AG04450 (cell line): ENCODE measurements at places on chromosomes 5 and 9. TPM values are rescaled to one million over a fixed set of nuclear protein-coding genes. Genes with fewer than 3 reads are reported as not detected.
A peak's percentile ranks its signal among the peaks of the same experiment; 100 is the strongest.

DNA sequence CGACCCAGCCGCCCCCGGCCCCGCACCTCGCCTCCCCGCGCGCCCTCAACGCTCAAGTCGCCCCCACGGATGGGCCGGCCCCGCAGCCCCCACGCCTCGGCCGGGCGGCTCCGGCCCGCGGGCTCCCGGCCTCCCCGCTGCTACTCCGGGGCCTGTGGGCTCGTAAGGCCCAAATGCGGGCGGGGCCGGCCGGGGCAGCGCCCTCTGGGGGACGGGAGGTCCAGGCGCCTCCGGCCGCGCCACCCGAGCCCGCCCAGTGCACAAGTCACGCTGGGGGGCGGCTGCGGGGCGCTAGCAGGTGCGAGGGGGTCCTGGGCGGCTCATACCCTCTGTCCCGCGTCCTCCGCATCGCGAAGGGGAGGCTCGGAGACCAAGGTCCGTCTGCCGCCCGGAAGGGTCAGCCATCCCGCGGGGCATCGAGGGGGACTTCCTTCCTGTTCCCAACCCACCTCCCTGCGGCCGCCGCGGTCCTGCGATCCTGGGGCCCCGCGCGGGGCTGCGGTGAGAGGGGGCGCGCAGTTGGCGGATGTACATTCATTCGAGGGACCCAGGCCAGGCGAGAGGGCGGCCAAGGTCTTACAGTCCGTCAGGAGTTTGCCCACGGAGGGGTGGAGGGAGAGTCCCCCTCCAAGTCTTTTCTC, at the start of gene CIZ1:
Gene CIZ1 (minus strand): TSS at position 167 of the 641 bp plus-strand sequence. CDS start 715 bp downstream, outside the sequence.
- DNase-seq: no peak

DNA sequence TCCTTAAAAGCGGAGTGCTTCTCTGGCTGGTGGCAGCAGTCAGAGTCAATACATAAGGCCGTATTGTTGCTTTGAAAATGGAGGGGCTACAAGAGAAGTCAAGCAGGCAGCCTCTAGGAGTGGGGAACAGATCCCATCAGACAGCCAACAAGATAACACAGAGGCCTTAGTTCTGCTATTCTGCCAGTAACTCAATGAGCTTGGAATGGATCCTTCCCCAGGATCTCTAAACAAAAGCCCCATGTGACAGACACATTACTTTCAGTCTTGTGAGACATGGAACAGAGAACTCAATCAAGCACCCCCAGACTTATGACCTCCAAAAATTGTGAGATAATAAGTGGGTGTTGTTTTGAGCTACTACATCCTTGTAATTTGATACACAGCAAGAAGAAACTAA, 158.6 kb downstream of the RFX3 start:
- no peak for DNase-seq

DNA sequence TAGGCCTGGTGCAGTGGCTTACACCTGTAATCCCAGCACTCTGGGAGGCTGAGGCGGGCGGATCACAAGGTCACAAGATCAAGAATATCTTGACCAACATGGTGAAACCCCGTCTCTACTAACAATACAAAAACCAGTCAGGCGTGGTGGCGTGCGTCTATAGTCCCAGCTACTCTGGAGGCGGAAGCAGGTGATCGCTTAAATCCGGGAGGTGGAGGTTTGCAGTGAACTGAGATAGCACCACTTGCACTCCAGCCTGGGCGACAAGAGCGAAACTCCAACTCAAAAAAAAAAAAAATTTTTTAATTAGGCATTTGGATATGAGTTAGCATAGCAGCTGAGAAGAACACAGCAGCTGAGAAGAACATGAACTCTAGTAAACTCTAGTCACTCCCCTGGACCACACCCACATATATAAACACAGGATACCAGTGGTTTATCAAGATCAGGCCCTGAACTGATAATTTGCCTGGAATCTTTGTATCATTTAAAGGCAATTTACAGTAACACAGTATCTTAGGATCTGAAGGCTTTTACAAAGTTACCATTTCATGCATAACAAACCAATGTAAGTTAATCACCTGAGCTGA, 4.6 kb upstream of the UGCG start:
- no peak for DNase-seq

DNA sequence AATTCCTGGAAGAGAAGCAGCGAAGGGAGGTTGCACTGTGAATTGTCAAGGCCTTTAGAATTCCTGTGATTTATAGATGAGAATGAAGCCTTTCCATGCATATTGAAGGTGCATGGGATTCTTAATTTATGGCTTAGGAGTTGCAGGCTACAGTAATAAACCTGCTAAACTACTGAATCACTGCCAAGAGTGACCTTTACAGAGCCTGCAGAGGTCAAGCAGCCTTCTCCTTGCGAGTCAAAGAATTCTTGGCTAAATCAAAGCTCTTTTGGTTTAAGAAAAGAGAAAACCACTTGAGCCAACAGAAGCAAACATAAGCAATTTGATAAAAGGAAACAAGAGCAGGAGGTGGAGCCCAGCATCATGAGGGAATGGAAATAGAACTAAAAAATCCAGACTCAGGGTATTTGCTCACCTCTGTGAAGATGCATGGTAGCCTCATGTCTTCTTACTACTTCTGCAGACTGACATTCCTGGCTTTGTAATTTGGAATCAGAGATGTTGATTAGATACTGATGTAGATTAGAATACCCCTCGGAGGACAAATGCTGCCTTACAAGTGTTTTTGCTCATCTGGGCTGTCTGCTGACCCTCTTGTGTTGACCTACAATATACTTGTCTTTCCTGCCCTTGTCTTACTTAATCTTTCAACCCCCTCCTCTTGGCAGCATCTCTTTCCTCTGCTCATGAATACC, 90.3 kb upstream of the IFNK start:
- DNase-seq: no peak

GRCh38 chr5:172102913-172103626, 85.0 kb downstream of the STK10 start:
- DNase-seq: peak; percentile 81

DNA sequence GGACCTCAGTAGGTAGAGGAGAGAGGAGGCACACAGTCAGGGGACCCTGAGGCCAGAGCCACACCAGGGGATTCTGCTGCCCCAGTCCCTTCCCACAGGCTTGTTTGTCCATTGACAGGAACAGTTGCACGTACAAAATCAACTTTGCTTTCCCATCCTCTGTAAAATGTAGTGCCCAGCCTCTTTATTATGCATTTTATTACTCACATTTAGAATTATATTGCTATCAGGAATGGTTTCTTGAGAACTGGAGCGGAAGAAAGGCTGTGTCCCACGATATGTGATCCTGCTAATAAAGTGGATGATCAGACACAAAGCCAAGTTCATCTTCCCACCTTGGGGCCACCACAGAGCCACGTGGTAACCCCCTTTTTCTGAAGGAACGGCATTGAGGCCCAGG, 277.4 kb downstream of the FANCC start:
- DNase-seq: no peak

GRCh38 chr5:108451269-108451668, 69.4 kb upstream of the FBXL17 start:
- DNase-seq: no peak

DNA sequence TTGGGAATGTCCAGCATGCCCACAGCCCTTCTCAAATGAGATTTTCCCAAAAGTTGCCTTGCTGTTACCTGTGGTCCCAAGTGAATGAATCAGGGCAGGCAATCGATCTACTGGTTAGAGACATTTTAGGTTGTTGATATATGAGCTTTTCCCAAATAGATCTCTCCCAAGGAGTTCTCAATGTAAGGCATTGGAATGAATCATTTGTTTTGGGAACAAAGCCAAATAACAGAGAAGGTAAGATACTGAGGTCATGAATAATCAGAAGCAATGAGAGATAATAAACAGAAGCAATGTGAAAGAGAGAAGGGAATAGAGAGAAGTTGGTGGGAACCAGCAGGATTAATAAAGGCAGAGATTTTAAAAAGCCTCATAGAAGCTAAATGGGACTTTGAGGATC, 93.6 kb upstream of the FER start:
- DNase-seq: no peak

GRCh38 chr5:13029211-13029610, 915.3 kb downstream of the DNAH5 start:
- DNase-seq: no peak

DNA sequence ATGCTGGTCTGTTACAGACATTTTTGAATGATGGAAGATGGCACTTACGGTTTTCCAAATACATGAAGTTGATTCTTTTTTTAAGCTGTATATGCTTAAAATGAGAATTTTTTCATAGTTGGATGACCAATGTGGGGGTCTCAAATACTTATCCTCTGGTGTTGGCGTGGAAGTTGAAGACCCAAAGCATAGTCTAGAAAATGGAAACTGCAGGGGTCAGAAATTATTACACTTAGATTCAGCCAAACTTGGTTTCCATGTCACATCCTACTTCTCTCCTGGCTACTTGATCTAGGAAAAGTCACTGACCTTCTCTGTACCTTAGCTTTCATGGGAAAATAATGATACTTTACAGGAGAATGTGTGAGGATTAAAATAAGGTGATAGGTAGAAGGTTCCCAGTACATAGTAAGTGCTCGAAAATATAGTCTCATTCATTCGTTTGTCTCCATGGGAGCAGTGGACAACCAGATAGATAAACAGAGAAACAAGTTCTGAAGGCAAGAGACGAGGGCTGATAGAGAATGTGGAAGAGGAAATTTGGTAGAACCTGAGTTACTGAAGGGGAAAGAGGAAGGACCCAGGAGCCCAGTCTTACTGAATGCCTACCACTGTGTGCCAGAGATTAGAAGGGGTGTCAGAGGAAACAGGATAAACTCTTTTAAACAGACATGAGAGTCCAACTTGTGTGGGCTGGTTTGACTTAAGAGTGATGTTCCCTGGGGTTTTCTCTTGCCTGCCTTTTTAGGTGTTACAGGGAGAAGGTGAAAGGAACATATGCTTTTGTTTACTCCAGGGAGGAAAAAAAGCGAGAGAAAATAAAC, 560.3 kb upstream of the KLF4 start:
- no peak for DNase-seq

GRCh38 chr9:132585954-132586829, 3.8 kb downstream of the BARHL1 start:
- DNase-seq: no peak

DNA sequence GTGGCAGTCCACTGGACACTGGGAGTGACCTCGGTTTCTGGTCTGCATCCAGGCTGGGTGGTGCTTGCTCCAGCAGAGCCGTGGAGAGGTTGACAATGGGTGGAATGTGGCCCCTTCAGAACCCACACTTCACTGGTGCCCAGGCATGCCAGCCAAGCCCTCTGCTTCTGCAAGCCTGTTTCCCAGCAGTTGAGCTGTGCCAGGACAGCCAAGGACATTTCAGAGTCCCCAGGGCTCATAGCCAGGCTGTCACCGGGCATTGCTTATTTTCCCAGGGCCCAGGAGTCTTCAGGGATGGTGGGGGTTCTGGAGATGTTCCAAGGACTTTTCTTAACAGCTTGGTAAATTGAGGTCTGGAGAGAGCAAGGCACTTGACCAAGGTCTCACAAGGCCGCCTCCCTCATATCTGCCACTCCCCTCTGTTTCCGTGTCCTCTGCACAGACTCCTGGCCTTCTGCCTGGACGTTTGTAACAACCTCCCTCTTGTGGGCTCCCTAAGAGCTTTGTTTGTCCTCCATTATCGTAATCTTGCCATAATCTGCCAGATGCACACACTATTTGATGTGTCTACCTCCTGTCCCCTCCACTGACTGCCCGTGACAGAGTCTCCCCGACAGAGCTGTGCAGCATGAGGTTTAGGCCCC, 3.8 kb upstream of the NDST1 start:
- no peak for DNase-seq

The CAAP1 gene
- 16.5 and 21.8 TPM in 2 replicates for polyA plus RNA-seq

The ITGA2 gene
- polyA plus RNA-seq: 58.2 and 71.9 TPM in 2 replicates

The CDKN2B gene
- 10.2 and 10.7 TPM in 2 replicates for polyA plus RNA-seq

The SOWAHA gene
- 0.05 TPM in 1 of 2 replicates, not detected in the other for polyA plus RNA-seq

The SHC3 gene
- 4.3 and 4.7 TPM in 2 replicates for polyA plus RNA-seq
